ENCODE measurements at places on chromosomes 2 and 18.

DNA sequence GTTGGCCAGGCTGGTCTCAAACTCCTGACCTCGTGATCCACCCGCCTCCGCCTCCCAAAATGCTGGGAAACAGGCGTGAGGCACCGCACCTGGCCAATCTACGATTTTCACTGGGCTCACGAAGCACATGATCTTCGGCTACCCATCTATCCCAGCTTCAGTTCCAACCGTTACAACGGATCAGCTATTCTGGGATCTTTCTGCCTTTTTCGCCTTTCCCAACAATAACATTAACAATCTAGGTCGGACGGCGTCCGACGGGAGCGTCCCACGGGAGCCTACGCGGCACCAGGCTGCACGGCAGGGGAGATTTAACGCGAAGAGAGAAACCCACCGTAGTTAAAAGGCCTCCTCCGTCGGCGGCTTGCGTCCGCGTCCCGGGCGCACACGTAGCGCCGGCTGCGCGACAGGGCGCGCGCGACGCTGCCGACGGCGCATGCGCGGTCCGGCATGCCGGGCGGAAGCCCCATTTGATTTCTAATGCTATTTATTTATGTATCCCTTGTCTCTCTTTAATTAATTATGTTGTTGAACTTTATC, at the start of gene MSL3B:
TSS of gene MSL3B (minus strand) at position 394 of the 540 bp plus-strand sequence.
- no peak for DNase-seq

- DNase-seq = no peak
Observed at GRCh38 chr2:232931636-232932035, 61.6 kb downstream of the SNORC start.

DNA sequence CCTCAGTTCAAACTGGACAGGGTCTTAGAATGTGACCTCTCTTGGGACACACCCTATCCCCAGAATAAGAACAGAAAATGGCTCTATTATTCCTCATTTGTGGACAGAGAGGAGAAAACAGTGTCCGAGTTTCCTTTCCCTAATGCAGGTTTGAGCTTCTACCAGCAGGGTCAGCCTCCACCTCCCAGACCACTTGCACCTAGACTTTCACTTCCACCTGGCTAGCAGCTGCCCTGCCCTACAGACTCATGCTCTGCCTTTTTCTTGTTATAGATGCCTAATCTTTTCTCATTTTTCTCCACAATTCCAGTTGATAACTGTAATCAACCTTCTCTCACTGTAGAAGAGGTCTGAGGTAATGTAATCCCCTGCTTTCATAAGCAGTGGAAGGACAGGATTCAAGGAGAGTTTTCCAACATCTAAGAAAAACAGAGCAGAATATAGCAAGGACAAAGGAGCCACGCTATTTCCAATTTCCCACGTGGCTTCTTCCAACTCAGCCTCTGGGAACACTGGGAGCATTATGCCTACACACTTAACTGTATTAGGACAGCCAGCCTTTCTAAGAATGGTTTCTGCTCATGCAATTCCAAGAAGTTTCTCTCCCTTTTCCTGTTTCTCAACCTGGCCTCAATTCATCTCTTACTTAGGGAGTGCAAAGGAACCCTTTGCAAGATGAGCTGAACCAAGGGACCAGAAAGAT, 239.8 kb downstream of the BCL11A start:
- DNase-seq = no peak

- DNase-seq = no peak
Observed at GRCh38 chr2:127596311-127597045, 49.5 kb upstream of the GPR17 start.

DNA sequence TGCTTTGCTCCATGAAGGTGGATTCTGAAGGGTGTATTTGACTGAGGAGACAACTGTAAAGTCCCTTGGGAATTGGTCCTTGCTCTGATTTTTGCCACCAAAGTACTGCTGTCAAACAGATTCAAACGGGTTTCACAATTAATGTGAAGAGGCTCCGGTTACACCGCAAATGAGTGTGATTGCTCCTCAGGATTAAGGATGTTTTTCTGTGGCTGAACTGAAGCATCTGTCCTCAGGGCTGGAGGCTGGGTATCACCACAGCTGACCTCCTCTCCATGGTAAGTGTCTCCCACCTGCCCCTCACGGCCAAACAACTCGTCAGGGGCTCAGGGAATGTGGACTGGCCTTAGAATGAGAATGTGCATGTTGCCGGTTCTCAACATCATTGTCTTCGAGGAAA, 130.4 kb upstream of the NDUFV2 start:
- no peak for DNase-seq

DNA sequence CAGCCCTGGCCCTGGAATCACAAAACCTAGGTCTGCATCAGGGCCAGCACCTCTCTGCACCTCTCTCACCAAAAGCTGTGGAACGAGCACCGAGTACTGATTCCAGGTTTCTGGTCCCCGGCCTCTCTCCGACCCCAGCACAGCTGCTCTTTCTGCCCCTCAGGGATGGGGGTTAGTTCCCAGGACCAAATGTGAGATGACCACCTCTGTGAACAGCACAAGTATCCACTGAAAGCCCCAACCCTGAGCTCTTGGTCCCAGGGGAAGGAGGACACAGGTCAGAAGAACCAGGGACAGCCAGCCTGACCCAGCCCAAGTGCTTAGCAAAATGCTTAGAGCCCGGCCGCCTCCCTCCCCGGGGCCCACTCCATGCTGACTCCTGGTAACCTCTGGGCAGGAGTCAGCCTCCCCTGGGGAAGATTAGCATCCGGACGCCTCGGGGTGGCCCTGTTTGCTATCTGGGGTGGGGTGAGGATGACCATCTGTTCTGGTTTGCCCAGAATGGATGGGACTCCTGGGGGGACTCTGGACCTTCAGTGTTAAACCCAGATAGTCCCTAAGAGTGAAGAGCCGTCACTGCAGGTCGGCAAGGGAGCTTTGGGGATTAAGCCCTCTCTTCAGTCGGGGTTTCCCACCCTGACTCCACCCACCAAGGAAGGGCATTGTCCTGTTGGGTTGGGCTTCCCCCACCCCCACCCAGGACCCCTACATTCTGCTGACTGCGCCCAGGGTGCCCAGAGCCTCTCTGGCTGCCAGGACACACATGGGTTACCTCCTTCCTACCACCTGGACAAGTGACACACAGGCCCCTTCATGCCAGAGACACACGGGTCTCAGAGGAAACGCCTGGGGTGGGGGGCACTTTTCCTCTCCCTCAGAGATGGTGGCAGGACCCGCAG, 9.4 kb upstream of the GPR55 start:
- DNase-seq = no peak

GRCh38 chr2:52386433-52387030, 1354.6 kb upstream of the NRXN1 start:
- DNase-seq = no peak

- no peak for DNase-seq
Observed at GRCh38 chr2:74552914-74553811, 579 bp downstream of the LOXL3 start.

DNA sequence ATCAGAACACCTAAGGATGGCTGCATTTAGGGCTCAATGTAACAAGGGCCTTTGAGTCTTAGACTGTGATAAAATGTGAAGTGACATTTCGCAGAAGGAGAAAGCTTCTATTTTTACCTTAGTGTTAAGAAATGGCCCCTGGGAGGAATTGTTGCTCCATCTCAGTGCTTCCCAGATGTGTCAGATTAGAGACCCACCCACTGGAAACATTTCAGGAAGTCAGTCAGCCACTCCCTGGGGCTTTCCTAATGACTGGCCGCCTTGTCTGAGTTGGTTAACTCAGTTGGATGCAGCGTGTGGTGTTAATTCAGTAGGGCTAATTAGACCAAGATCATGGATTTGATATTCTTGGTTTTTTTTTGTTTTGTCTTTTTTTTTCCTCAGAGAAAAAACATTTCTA, 355.9 kb downstream of the PIK3C3 start:
- no peak for DNase-seq

GRCh38 chr2:183125659-183126341, 1.6 kb downstream of the NUP35 start:
- DNase-seq = no peak

- no peak for DNase-seq
Observed at GRCh38 chr2:127576433-127577207, 41.1 kb downstream of the MYO7B start.

DNA sequence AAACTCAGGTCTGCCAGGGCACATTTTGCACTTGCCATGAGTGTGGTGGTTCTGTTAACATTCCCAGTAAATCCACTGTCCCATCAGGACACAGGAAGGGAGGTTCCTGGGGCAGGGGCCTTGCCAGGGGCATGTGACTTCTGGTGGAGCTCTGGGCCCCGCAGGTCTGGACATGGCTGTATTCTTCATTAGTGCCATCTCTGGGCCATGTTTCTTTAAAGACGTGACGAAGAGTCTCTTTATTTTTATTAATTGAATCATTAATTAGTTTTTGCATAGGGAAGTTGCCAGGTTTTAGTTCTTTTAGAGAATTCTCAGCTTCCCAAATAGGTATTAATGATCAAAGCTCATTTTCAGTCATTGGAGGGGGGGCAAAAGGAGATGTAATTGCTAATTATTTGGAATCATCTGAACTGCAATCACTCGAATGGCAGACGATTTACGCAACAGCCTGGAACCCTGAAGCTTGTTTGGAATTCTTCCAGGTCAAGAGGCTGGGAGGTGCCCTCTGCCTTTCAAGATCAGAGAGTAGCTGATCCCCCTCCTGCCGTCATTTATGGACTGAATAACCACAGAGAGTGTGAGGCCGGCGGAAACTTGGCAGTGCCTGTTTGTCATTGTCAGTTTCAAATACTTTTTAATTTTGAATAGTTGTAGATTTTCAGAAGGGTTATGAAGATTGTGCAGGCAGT, 106.2 kb downstream of the RTP5 start:
- no peak for DNase-seq

DNA sequence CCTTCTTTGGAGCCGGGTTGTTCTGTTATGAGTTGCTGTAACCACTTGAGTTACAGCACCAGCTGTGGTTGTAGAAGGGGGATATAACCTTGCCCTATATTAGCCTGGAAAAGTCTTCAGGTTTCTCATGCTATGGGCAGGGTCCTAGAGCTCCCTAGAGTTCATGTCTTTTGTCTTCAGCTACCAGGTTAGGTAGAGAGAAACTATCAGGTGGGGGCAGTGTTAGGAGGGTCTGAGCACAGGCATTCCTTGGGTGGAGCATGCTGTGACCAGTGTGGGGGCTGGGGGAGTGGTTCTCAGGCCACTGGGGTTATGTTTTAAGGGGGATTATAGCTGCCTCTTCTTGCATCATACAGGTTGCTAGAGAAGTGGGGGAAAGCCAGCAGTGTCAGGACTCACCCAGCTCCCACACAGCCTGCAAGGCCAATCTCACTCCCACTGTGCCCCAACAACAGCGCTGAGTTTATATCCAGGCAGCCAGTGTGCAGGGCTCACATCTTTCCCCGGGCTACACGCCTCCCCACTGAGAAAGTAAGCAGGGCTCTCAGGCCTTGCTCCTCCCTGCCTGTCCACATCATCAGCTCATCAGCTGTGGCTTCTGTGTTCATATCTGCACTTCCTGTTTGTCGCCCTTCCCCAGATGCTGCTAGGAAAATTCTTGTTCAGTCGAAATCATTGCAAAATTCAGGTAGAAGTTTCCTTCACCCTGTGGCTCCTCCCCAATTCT, 133.8 kb upstream of the NRXN1 start:
- no peak for DNase-seq

- no peak for DNase-seq
Observed at GRCh38 chr2:225598897-225599296, 199.4 kb downstream of the NYAP2 start.
